ENCODE measurements at places on chromosomes 16 and 17.

DNA sequence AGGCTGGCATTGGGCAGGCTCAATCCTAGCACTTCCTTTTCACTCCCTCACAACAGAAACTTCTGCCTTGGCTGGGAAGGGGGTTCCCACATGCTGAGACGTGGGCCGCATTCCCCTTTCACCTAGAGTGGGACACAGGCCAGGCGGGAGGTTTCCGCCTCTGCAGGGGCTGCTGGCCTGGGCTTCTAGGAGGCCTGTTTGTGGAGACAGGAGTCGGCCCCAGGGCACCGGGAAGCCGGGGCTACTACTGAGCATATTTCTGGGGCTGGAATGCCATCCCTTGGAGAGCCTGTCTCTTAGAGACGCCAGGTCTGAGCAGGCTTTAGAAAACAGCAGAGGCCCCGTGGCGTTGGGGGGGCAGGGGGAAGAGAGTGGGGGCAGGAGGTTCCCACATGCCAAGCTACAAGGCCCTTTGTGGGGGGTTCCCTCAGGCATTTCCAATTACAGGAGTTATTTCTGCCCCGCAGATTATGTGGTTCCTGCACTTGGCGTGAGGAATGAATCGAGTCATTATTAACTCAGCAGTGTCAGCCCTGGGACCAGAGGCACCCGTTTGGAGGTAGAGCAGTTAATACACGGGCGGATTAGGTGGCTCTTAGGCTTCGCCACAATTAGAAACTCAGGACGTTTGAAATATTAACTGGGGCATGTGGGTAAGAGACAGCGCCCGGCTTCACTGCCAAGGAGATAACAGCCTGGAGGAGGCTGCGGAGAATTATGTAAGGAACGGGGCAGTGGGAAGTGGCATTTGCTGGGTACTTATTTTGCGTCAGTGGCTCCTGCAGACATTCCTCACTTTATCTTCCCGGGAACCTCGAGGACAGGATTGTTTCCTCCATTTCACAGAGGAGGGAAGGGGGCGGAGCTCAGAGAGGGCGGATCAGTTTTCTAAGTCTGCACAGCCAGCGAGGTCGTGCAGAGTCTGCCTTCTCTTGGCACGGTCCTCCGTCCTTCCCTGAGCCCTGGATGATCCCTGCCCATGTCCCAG is 162.5 kb downstream of the MAF start:
- no peak for DNase-seq

GRCh38 chr16:3192476-3193019 is 4.5 kb downstream of the OR1F1 start:
- no peak for DNase-seq

GRCh38 chr16:12535535-12536411 is 267.9 kb downstream of the CPPED1 start:
- no peak for DNase-seq

- no peak for DNase-seq
Measured at GRCh38 chr16:75114946-75115825, 1.4 kb downstream of the LDHD start.

DNA sequence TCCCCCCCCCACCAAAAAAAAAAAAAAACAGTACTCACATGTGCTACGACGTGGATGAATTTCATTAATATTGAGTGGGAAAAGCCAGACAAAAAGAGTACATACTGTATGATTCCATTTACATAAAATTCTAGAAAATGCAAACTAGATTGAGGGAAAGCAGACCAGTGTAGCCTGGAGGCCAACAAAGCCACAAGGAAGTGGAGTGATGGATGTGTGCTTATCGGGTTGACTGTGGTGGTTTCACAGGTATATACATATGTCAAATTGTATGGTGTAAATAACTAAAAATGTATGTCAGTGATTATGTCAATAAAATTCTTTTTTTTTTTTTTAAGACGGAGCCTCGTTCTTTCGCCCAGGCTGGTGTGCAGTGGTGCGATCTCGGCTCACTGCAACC is 1.9 kb upstream of the PLD6 start:
- no peak for DNase-seq

- DNase-seq, result no peak
Measured at GRCh38 chr16:57444711-57445110, 2.5 kb downstream of the CIAPIN1 start.

- peak; percentile 32 for DNase-seq
Measured at GRCh38 chr16:31452631-31453106, 6.6 kb upstream of the ARMC5 start.

- DNase-seq, result peak; percentile 70
Measured at GRCh38 chr16:11297492-11298142, 16.5 kb upstream of the PRM1 start.

GRCh38 chr16:51237207-51237606 is 86.1 kb upstream of the SALL1 start:
- DNase-seq, result no peak

DNA sequence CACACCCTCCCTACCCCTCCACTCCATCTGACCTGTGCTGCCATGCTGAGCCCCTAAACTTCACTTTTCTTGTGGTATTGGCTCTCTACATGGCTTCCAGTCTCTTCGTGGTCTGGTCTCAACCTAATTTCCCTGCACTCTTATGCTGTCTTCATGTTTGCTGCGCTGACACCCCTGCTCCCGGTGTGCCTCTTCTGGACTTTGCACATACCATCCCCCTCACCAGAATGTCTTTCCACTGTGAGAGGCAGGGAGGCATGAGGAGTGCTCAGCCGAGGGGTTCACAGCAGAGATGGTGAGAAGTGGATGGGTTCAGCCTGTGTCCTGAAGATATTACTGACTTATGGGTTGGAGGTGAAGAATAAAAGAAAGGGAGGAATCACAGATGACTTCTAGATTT is 2.5 kb downstream of the TNFSF12 start:
- DNase-seq, result no peak

DNA sequence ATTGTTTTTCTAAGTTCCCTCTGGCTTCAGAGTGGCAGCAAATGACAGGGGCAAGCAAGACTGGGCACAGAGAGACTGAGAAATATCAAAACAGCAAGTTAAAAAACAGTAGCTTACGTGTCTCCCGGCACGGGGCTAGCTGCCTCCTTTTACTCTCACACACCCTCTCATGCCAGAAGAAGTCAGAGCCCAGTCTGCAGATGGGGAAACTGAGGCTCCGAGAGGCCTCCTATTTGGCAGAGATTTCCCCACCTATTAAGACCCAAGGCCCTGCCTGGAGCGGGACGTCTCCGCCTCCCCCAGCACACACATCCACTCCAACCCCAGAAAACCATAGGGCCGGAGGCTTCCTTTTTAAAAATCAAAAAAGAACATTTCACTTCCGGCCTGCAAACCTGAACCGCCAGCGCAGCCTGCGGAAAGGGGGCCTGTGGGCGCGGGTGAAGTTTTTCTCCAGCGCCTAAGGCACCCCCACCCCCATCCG is 832 bp downstream of the CARHSP1 start:
- DNase-seq, result no peak

GRCh38 chr17:6376931-6377361 is 58.0 kb downstream of the AIPL1 start:
- no peak for DNase-seq

- no peak for DNase-seq
Measured at GRCh38 chr17:64388961-64389565, 1.6 kb downstream of the PECAM1 start.

GRCh38 chr17:74649909-74650308 is 26.4 kb upstream of the CD300E start:
- DNase-seq, result no peak

DNA sequence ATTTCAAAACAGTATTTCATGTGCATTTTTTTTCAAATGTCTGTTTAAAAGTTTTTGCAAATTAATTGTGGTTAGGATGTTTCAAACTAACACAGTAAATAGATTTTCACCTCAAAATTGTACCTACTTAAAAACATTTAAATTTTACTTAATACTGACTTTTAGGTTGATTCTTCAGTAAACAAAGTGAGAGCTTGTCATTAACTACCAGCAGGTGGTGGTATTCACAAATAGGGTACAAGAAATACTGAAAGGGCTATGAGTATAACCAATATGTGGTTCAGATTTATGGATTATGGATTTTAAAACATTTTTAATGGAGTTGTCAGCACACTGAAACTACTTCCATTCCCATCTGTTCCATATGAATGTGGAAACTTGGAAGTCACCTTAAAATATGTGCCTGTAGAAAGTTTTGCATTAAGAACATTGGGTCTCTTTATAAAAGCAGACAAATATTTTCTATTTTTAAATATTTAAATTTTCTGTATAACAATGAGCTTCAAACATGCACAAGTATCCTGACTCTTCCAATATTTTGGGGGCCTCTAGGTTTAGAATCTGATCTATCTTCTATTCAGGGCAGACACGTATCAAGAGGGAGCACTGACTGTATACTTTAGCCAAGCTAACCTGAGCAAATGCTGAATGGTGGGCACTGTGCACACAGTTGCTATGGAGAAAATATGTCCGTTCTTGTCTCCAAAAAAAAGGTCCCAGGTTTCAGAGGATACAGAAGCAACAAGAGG is 155.6 kb downstream of the SNX11 start:
- no peak for DNase-seq

GRCh38 chr17:68829211-68829610 is 126.0 kb downstream of the ABCA8 start:
- DNase-seq, result no peak

- peak; percentile 87 for DNase-seq
Measured at GRCh38 chr17:50026837-50027171, 29.1 kb upstream of the ITGA3 start.

DNA sequence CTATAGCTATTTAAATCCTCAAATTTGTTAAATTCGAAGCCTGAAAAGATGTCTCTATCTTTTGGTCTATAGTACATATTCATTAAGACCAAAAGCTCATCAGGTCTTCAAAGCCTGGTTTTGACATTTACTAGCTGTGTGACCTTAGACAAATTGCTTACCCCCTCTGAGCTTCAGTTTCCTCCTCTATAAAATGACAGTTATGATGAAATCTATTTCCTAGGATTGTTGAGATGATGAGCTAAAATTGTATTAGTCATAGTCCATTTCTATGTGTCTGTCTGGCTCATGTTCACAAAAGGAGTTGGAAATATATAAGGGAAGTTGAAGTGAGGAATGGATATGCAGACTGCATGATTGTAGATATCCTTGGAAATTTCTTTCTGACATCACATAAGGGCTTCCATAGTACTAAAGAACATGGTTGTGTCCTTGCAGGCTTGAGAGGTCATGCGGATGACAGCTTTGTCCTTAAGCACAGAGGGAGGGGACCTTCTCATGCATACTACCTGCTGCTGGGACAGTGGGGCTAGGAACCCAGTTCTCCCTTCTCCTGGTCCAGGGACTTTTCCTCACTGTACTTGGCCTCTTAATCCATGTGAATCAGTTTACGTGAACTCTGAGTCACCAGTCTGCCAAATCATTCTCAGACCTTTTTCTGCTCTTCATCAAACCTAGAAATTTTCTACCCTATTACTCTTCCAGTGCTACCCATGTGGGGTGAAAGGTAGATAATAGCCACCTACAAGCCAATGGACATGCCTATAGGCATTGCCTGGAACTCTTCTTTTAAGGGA is 487.5 kb upstream of the SALL1 start:
- DNase-seq, result no peak

- no peak for DNase-seq
Measured at GRCh38 chr17:47882247-47882646, 13.8 kb upstream of the SP2 start.

- no peak for DNase-seq
Measured at GRCh38 chr17:2841606-2842005, 45.4 kb downstream of the RAP1GAP2 start.

DNA sequence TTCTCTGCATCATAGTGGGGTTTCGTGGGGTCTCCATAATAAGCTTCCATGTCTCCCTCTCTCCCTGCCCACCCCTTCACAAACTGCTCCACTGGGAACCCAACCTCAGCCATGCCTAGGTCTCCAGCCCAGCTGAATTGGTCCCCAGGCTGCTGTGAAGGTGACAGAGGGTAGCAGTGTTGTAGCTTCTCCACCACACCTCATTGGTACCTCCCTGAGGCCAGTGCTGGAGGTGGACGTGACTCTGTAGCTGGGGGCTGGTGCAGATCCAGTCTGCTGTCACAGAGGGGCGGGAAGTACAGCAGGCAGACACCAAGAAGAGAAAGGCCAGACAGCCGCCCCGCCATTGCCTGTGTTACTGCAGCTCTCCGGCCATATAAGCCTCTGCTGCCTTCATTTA is 82.1 kb downstream of the OR1D5 start:
- DNase-seq, result no peak

GRCh38 chr16:82005027-82005830 is 6.0 kb downstream of the SDR42E1 start:
- no peak for DNase-seq

DNA sequence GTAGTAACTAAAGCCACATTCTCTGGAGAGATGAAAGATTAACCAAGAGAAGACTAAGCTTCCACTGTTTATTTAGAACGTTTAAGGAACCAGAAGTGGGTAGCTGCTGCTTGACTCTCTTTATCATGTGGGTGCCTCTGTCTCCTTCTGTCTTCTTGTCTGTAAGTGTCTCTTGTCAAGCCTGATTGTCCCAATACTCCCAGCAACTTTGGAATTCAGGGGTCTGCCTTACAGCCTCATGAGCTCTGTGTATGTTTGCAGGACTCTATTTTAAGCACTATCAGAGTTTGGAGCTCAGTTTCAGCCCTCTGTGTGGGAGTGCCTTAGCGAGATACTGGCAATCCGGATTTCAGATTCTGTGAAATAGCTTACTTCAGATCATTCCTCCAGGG is 29.3 kb upstream of the SPACA3 start:
- DNase-seq, result no peak

DNA sequence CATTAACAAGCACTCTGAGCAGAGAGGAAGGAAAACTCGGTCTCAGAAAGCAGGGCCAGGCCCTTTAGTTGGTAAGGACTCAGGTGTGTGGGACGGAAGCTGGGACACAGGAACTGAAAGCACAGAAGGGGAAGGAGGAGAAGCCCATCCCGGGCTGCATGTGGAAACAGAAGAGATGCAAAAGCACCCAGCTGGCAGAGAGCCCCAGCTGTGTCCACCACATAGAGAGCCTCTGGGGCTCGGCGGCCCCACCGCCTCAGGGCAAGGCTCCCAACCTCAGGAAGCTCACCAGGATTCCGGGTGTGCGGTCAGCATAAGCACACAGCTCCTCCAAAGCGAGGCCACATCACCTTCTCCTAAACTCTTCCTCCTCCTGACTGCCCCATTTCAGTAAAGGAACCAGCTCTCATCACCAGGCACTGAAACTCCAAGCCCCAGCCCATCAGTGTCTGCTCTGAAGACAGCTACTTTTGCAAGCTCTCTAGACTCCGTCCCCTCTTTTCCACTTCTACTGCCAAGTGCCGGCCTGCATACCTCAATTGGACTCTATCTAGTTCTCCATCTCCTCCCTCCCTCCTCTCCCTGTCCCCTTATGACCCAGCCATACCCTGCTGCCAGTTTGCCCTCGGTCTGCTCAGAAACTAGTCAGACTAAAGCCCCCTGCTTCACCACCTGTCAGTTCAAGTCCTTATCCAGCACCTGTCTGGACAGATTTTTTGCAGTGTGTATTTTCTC is 6.0 kb downstream of the ST3GAL2 start:
- no peak for DNase-seq

GRCh38 chr17:29584452-29585079 is 4.9 kb downstream of the GIT1 start:
- DNase-seq, result no peak

GRCh38 chr17:79666111-79666510 is 55.3 kb upstream of the RBFOX3 start:
- DNase-seq, result no peak
